Activated T-helper 1 cell treated with anti-CD3 and anti-CD28 coated beads, Interleukin-12 subunit alpha, Interleukin-12 subunit beta, Interleukin-2, Interleukin-4 antibody, amounts not matched to agents 30 ng/mL and 10 ng/mL and 1 ng/mL, durations not matched to agents 14 hours and 24 hours and 36 hours (primary cell): ENCODE measurements at places on chromosomes 6 and 20. TPM values are rescaled to one million over a fixed set of nuclear protein-coding genes. Genes with fewer than 3 reads are reported as not detected.

- peaks cover 8% of the 10 kb centered on the region for H3K27me3 ChIP-seq
- H3K4me1 ChIP-seq, result no peaks in the 10 kb centered on the region
- H3K36me3 ChIP-seq, result no peaks in the 10 kb centered on the region
These were observed 93.9 kb downstream of the DLGAP4 start for GRCh38 chr20:36399969-36400545.

GRCh38 chr6:49835140-49835539 is 31.2 kb downstream of the CRISP1 start:
- H3K4me3 ChIP-seq, result no peak overlapping the region
- no peaks in the 10 kb centered on the region for H3K4me1 ChIP-seq
- H3K27me3 ChIP-seq, result no peaks in the 10 kb centered on the region
- DNase-seq, result no peak
- H3K27ac ChIP-seq, result no peak overlapping the region
- no peaks in the 10 kb centered on the region for H3K36me3 ChIP-seq

DNA sequence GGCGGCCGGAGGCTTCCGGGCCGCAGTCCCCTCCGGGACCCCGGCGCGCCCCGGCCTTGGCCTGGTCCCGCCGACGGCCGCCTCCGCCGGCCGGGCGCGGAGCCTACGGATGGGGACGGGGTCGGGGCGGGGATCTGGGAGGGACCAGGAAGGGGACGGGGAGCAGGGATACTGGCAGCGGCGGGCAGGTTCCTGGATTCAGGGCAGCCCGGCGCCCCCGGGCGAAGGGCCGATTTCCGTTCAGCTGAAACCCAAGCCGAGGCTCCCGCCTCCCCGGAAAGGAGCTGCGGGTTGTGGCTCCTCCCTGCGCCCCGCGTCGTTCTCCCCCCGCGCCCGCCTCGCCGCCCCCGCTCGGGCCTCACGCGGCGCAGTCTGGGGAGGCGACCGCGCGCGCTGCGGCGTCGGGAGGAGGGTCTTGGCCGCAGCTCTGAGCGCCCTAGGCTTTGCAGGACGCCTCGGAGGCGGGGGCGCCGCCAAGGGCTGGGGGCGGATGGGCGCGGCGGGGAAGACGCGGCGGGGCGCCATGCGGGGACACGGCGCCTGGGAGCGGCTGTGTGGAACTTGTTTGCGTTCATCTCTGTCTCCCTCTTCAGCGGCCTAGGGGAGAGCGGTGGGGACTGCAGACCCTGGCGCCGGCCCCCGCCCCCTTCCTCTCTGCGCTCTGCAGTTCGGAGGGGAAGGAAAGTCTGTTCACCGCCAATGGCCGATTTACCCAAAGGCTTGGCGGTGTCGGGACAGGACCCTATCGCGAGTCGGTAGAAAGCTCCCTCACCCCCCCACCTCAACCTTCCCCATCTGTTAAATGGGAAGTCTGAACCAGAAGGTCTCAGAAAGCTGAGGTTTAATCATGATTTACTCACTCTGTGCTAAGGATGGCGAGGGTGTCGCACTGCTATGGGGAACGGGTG is 22.7 kb upstream of the TMEM181 start:
- H3K4me3 ChIP-seq, result peak overlapping the region; percentile 54
- H3K4me1 ChIP-seq, result no peaks in the 10 kb centered on the region
- DNase-seq, result peak; percentile 31
- peaks cover 40% of the 10 kb centered on the region for H3K27me3 ChIP-seq
- no peaks in the 10 kb centered on the region for H3K36me3 ChIP-seq

DNA sequence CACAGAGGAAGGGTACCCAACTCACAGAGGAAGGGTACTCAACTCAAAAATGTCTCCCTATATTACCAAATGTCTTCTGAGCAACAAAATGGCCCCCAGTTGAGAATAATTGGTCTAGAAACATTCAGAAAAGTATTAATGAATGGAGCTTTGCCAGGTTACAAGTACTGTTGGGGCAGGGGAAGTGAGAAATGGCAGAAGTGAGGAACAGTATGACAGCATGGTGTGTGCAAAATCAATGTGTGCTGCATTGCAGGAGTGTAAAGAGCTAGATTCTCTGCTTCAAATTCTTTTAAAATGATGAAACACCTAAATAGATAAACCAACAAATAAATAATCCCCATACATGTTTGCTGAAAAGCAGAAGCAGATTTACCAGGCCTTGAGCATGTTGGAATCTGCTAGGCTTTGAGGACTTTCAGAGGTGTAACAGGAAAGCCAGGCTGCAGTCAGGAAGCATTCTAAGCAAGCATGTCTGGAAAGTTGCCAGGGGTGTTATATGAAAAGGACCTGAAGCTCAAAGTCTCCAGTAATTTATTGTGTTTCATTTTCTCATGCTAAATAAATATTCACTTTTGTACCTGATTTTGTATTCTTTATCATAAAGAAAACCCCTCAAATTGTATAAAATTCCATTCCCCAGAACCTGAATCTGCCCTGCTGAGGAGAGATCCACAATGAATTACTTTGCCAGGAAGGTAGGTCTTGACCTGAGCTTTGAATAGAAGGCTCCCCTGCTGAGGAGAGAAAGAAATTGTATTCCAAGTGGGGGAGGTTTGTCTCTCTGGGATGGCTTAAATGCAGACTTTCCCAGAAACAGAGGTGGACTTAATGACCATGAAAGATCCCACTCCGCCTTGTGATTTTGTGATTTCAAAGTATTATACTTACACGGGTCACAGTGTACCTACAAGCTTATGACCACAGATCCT is 265.0 kb upstream of the MARCKS start:
- H3K36me3 ChIP-seq, result no peaks in the 10 kb centered on the region
- no peak for DNase-seq
- no peak overlapping the region for H3K4me3 ChIP-seq
- H3K27me3 ChIP-seq, result no peaks in the 10 kb centered on the region
- H3K27ac ChIP-seq, result no peak overlapping the region
- no peaks in the 10 kb centered on the region for H3K4me1 ChIP-seq

- no peaks in the 10 kb centered on the region for H3K4me1 ChIP-seq
- H3K27ac ChIP-seq, result no peak overlapping the region
- H3K36me3 ChIP-seq, result no peaks in the 10 kb centered on the region
These were observed 139.3 kb upstream of the SOX4 start for GRCh38 chr6:21454262-21454661.

GRCh38 chr6:66896415-66896814 is 1189.4 kb upstream of the EYS start:
- H3K27me3 ChIP-seq, result no peaks in the 10 kb centered on the region
- no peaks in the 10 kb centered on the region for H3K4me1 ChIP-seq
- DNase-seq, result no peak

DNA sequence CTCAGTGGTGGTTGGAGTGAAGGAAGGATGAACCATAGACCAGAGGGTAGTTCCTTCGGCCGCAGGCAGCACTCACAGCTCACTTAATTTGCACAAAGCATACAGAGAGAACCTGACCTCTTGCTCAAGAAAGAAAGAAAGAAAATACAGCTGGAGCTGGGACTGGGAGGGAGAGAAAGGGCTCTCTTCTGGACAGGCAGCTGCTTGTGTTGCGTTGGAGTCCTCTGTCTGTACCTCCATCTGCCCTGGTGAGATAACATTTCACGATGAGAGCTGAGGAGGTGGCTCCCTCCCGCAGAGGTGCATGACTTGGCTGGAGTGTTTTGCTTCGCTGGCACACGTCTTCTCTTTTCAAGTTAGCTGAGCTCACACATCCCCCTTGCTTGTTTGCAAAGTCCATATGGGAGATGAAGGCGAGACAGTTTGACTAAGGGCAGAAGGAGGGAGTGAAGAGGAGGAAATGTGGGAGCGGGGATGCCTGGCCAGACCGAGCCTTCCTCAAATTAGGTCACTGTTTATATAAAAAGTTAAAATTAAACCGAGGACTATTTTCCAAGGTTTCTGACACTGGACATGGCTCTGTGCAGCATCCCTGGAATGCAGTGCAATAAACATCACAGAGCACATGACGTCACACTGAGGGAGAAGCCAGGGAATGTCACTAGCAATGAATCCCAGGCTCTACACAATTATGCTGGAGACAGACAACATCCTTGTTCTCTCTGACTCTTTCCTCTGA is 359.4 kb downstream of the CD83 start:
- no peak for DNase-seq
- no peak overlapping the region for H3K4me3 ChIP-seq
- peaks cover 9% of the 10 kb centered on the region for H3K4me1 ChIP-seq
- no peaks in the 10 kb centered on the region for H3K27me3 ChIP-seq
- H3K36me3 ChIP-seq, result no peaks in the 10 kb centered on the region
- H3K27ac ChIP-seq, result no peak overlapping the region

DNA sequence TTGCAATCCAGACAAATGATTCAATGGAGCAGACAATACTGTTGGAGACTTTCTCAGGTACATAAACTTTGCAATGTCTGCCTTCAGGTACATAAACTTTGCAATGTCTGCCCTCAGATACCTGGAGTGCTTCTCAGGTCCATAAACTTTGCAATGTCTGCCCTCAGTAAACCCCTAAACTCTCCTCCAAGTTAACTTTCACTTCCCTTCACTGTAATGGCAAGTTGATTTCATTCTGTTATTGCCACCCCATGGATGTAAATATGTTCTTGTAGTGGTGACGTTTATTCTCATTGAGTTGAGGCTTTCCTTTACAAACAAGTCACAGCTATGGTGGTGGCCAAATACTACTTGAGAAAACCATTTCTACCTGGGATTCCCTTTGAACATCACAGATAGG is 338.8 kb downstream of the EPM2A start:
- no peak for DNase-seq
- H3K27me3 ChIP-seq, result no peaks in the 10 kb centered on the region
- H3K4me3 ChIP-seq, result no peak overlapping the region
- H3K36me3 ChIP-seq, result no peaks in the 10 kb centered on the region
- H3K27ac ChIP-seq, result no peak overlapping the region

DNA sequence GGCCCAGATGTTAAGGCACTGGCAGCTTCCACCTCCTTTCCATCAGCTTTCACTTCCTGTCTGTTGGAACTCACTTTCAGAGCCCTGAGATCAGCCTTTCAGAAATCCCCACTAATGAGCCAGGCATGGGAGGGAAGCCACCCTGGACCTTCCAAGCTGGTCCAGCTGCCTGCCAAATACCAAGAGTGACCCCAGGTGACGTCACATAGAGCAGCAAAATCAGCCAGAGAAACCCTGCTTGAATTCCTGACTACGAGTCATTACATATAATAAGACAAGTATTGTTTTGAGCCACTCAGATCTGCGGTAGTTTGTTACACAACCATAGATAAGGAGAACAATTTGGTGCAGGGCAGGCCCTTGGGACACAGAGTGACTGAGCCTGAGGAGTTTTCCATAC is 556.0 kb upstream of the JAG1 start:
- DNase-seq, result no peak
- no peak overlapping the region for H3K27ac ChIP-seq
- no peaks in the 10 kb centered on the region for H3K4me1 ChIP-seq
- H3K27me3 ChIP-seq, result no peaks in the 10 kb centered on the region
- H3K36me3 ChIP-seq, result no peaks in the 10 kb centered on the region

DNA sequence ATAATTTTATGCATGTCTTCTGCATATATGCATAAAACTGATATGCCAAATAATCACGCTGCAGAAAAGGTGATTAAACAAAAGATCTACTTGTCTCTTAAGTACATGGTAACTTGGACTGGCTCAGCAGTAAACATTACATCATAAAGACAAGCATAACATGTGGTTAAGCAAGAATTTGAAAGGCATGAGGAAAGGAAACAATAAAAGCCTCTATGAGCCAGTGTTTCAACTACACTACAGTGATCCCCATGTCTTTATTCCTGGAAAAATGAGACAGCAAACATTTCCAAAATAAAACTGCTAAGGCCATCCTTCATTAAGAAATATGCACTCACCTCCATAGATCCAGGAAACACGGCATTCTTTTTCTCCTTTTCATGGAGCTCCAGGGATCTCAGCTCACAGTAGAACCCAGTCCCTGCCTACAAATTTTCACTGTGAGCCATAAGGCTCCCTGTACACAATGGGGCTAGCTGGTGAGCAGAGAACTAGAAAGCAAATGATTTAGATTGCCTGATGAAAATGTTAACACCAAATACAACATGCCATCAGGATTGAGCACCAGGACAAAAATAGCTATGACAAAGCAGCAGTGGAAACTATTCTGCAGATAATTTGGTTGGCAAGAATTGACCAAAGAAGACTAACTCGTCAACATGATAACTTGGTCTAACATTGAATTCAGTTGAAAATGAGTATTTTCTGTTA is 156.1 kb downstream of the COL21A1 start:
- DNase-seq, result no peak
- no peaks in the 10 kb centered on the region for H3K27me3 ChIP-seq
- no peak overlapping the region for H3K27ac ChIP-seq
- H3K4me3 ChIP-seq, result no peak overlapping the region
- H3K4me1 ChIP-seq, result no peaks in the 10 kb centered on the region

- peaks cover 4% of the 10 kb centered on the region for H3K27me3 ChIP-seq
- no peak overlapping the region for H3K27ac ChIP-seq
- H3K4me1 ChIP-seq, result no peaks in the 10 kb centered on the region
- H3K4me3 ChIP-seq, result no peak overlapping the region
- no peak for DNase-seq
These were observed 96.8 kb upstream of the GJE1 start for GRCh38 chr6:142035890-142036289.

- no peak for DNase-seq
These were observed 49.5 kb downstream of the MYLIP start for GRCh38 chr6:16178351-16178750.

GRCh38 chr6:30184417-30185031 is 21.2 kb downstream of the TRIM15 start:
- H3K27me3 ChIP-seq, result no peaks in the 10 kb centered on the region
- H3K4me1 ChIP-seq, result no peaks in the 10 kb centered on the region
- DNase-seq, result no peak
- peaks cover 34% of the 10 kb centered on the region for H3K36me3 ChIP-seq

DNA sequence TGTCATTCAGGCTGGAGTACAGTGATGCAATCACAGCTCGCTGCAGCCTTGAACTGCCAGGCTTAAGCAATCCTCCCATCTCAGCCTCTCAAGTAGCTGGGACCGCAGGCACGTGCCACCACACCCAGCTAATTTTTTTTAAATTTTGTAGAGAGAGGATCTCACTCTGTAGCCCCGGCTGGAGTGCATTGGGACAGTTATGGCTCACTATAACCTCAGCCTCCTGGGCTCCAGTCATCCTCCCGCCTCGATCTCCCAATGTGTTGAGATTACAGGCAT is 86.5 kb downstream of the SERAC1 start:
- no peak overlapping the region for H3K4me3 ChIP-seq
- H3K27ac ChIP-seq, result no peak overlapping the region
- no peaks in the 10 kb centered on the region for H3K27me3 ChIP-seq
- H3K4me1 ChIP-seq, result peaks cover 4% of the 10 kb centered on the region
- no peak for DNase-seq

- DNase-seq, result no peak
- H3K4me1 ChIP-seq, result no peaks in the 10 kb centered on the region
- no peaks in the 10 kb centered on the region for H3K36me3 ChIP-seq
- H3K27ac ChIP-seq, result no peak overlapping the region
- H3K4me3 ChIP-seq, result no peak overlapping the region
These were observed 153.8 kb downstream of the RIMS1 start for GRCh38 chr6:72040111-72040510.

The COL21A1 gene
- total RNA-seq, result not detected in 2 replicates

The KCNK15 gene
- total RNA-seq, result 1.1 TPM in 2 replicates

The HLA-DQB2 gene
- 0.51 and 0.67 TPM in 2 replicates for total RNA-seq

The HSPA12B gene
- not detected in 2 replicates for total RNA-seq

The LY6G6D gene
- not detected in 2 replicates for total RNA-seq

The EFCAB8 gene
- total RNA-seq, result 0.05 and 0.39 TPM in 2 replicates

The GRM4 gene
- total RNA-seq, result not detected in 2 replicates
